ENCODE measurements at places on chromosomes 2 and 18.

GRCh38 chr2:237256887-237257286 is 157.1 kb downstream of the COL6A3 start:
- DNase-seq: no peak

GRCh38 chr2:86239745-86240144 is 40.5 kb downstream of the MRPL35 start:
- DNase-seq: no peak

DNA sequence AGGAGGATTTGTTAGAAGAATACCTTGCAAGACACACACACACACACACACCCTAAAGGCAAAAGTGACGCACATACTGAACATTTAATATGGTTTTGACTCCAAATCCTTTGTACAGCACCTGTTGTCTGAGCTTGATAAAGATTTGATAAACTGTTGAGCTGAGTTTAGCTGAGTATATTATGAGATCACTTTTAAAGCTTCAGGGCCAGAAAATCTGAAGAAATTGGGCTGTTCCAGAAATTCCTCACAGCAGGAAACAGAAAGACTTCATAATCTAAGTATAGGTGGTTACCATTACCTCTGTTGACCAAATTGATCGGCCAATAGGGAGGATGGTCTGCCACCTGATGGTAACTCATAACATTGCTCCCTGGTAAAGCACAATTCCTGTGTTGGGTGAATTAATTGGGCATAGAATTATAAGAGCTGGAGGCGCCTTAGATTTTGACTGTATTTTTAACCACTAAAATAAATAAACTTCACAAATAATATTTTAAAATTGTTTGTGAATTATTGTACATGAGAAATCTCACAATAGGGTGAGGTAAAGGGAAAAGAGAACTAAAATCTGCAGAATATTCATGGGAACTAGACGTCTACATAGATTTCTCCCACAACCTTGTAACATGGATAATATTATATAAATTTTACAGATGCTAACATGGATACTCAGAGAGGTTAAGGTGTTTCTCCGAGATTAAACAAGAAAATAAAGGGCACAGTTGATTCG is 21.8 kb upstream of the RPIA start:
- no peak for DNase-seq

GRCh38 chr2:49719241-49719640 is 564.9 kb upstream of the FSHR start:
- DNase-seq: no peak

DNA sequence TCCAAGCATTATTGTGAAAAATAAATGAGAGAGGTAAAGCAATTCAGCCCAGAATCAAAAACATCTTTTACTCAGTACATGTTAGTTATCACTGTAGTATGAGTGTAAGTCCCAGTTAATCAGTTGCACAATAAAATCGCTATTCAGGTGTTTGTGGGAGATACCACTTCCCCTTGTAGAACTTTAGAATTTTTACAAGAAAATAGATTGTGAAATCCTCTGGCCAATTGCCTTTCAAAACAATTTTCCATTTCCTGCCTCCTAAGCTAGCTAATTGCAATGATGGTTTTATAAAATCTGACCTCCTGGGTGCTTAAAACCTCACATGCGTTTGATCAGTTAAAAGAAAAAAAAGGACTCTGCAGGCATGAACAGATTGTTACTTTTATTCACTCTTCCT is 332.5 kb downstream of the PID1 start:
- DNase-seq: no peak

DNA sequence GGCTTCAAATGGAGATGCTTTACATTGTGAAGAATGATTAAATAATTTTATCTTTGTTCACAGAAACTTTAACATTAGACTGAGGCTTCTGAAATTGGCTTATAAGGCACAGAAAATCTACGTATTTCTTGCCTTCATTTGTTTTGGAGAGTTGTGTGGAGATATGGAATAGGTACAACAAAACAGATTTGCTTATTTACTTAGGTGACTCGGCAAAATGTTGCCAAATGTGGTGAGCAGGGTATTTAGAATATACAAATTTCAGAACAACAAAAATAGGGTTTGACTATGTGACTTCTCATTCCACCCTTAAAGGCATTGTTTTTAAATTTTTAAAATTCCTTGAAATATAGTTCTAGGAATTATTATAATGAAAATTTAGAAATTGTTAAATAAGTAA is 134.2 kb downstream of the KCNJ3 start:
- no peak for DNase-seq

GRCh38 chr2:8391126-8391525 is 290.7 kb upstream of the ID2 start:
- no peak for DNase-seq

GRCh38 chr2:85890522-85891176 is 1.9 kb upstream of the ST3GAL5 start:
- DNase-seq: no peak

DNA sequence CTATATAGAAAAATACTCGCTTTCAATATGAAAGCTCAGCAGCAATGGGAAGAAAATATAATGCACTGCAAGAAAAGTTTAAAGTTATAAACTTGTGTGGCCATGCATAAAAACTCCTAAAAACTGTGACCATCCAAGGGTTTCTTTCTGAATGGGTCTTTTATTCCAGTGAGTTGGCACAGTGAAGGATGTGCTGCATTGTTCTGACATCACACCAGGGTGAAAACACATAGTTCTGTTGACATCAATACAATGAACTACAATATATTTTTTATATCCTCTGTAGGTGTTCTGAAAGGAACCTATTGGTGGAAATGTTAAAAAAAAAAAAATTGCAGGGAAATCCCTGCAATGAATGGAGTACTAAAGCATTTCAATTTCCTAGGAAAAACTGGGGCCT is 80.2 kb downstream of the CDH20 start:
- DNase-seq: no peak

GRCh38 chr2:180130403-180130802 is 123.3 kb upstream of the CWC22 start:
- no peak for DNase-seq

GRCh38 chr2:241771286-241772062 is 5.1 kb upstream of the GAL3ST2 start:
- no peak for DNase-seq

- no peak for DNase-seq
Observed at GRCh38 chr2:143176606-143177005, 47.4 kb downstream of the ARHGAP15 start.

GRCh38 chr2:30234180-30234971 is 3.0 kb downstream of the LBH start:
- DNase-seq: no peak

DNA sequence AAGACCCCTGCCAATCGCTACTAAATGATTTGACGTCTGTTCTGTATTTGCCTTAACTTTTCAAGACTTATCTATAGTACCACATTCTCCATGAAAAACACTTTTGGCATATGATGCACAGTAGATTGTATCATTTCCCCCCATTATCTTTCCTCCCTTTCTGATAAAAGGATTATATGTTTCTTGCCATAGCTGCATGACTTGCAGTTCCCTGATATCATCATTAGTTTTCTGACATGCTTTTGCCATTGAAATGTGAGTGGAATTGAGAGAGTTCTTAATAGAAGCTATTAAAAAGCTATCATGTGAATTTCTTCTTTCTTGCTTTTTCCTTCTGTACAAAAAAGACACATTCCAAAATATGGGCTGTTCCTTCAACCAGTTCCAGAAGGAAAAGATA is 130.3 kb downstream of the TMEFF2 start:
- DNase-seq: no peak

DNA sequence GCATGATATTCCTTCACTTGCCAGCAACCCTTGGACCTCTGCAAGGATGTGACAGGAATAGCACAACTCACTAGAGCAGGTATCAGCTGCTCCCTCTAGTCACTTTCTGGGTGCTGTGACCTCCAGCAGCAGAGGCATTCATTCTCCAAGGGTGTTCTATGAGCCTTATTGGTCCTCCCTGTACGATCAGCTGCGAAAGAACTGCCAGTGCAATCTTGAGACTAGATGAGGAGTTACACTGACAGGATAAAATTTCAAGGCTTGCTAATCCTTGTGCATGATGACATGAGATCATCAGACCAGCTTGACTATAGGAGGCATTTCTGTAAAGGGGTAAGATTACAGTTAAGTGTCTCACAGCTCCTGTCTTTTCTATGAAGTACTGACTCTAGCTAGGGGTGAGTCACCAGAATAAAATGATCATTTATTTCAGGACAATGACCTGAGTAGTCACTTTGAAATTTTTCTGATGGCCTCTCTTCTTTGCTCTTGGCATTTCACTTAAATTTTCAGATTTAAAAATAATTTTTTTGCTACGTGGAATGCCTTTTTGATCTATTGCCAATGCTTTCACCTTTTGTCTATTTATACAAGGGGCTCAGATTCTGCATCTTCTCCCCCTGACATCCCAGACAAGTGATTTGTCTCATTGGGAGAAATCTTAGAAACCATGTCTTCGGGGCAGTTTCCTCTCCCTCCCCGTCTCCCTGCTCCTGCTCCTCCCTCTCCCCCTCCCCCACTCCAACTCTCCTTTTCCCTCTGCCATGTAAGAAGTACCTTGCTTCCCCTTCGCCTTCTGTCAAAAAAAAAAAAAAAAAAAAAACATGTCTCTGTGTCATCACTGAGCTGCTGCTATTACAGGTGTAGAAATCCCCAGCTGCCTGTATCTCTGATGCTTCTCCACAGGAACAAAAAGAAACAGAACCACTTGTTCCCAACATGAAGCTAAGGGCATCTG is 49.2 kb upstream of the FRZB start:
- DNase-seq: no peak

GRCh38 chr2:202769201-202769600 is 102.4 kb downstream of the ICA1L start:
- no peak for DNase-seq

DNA sequence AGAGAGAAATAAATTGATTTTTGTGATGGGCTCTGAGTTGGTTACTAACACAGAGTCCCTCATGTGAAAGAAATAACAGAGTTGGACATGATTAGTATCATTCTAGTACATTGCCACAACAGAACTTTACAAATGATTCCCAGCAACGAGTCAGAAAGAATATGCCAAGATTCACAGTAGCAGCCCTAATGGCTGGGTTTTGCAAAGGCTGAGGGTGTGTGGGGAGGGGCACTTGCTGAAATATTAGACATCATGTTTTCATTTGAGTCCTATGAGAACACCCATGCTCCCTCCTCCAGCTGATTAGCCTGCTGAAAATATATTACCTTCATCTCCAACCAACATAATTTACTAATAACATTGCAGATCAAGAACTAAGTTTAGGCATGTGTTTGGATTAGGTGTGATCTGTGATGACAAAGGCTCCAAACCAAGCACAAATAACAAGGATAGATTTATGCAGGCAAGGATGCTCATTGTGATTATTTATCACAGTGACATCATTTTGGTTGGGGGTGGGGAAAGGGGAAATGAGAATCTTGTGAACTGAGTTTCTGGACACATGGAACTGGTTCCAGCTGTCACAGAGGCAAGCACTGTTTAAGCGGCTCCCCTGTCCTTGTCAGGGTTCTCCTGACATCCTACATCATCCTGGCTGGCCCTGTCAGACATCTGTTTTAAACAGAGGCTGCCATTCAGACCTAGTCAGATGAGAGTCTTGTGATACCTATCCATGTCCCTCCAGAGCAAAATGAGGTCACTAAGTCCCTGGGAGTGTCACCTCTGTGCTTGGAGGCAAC is 205.8 kb upstream of the NCKAP5 start:
- no peak for DNase-seq

DNA sequence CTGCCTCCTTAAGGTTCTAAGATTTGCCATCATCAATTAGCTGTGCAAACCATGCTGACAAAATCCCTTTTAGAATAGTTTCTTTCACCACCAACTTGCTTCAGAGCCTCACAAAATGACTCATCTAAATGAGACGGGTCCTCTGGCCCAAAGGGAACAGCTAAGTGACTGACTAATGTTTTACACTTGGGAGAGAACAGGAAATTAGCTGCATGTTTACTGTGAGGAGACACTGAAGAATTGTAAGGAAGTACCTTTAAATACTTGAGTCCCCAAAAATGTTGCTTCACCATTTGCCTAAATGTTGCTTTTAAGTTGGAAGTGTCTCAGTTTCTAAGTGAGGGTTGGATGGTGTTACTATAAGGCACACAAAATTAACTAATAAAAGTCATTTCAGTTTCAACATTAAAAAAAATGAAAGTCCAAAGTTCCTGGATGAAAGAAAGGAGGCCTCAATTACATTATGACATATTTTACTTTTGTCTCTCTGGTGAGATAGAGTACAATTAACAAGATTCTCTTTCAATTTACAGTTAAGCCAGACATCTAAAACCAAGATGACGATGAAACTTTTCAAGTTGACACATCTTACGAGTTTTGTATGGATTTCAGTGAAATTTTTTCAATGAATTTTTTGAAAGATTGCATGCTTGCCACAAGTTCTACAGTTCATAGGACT is 229.1 kb upstream of the FN1 start:
- no peak for DNase-seq

- DNase-seq: no peak
Observed at GRCh38 chr18:47180765-47181164, 4.6 kb upstream of the IER3IP1 start.

- DNase-seq: no peak
Observed at GRCh38 chr2:52970642-52971041, 797.0 kb upstream of the CHAC2 start.

DNA sequence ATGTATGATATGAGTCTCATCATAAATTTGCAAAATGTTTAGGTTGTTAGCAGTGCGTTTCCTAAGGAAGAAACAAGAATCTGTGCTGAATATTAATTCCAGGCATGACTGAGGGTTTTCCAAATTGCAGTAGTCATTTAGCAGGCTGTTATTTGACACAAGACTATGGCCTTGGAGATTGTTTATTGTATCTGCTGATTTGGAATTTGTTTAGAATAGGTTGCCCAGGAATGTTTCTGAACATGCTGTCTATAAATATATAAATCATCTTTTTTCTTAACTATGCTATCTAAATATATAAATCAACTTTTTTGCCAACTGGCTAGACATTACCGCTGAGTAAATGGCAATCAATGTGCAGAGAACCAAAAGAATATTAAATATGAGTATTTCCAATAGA is 90.9 kb downstream of the DOK6 start:
- no peak for DNase-seq

- no peak for DNase-seq
Observed at GRCh38 chr2:37201766-37202165, 5.5 kb downstream of the CEBPZOS start.

- no peak for DNase-seq
Observed at GRCh38 chr2:204343685-204344084, 201.6 kb upstream of the PARD3B start.

GRCh38 chr18:74337155-74337911 is 21.7 kb downstream of the C18orf63 start:
- no peak for DNase-seq

DNA sequence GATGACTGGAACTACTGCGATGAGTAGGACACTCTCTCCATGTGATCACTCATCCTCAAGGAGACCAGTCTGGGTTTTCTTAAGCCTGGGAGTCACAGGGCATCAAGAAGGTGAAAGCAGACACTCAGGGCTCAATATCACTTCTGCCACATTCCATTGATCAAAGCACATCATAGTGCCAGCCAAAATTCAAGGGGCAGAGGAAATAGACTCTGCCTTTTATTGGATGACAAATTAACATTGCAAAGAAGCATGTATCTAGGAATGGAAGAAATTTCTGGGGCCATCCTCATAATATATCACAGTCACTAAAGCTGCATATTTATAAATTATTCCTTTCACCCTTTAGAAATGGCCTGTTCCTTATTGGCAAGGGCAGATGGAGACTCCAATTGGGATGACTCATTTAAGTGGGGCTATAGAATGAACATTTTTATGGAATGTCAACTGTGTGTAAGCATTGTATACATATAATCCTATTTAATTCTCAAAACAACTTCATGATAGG is 114.8 kb upstream of the CDC42EP3 start:
- DNase-seq: no peak

GRCh38 chr2:85547089-85547858 is 8.3 kb downstream of the MAT2A start:
- no peak for DNase-seq

Measured in activated naive CD4-positive, alpha-beta T cell (primary cell).